OCI-M1 (cell line): ENCODE measurements at places on chromosomes 2 and 18.
A peak's percentile ranks its signal among the peaks of the same experiment; 100 is the strongest.

- DNase-seq = no peak
Observed at GRCh38 chr2:231161252-231161839, 36.5 kb upstream of the HTR2B start.

DNA sequence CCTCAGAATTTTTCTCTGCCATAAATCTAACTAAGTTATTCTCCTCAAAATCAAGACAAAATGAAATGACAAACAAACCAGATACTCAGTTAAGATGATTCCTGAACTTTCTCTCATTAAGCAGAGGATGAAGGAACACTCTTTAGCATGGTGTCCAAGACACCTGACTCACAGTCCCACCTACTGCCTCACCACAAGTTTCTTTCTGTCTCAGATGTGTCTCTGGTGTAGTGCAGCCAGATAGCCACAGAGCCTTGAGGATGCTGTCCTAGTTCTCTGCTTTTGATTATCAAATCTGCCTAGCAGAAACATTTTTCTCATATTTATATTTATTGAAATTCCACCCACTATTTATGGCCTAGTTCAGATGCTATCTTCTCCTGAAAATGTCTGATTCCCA is 103.6 kb upstream of the TMEM200C start:
- DNase-seq = no peak

- DNase-seq = no peak
Observed at GRCh38 chr18:39208729-39209128, 1643.1 kb upstream of the CELF4 start.

- DNase-seq = no peak
Observed at GRCh38 chr2:47006374-47007222, 91.0 kb upstream of the MCFD2 start.

DNA sequence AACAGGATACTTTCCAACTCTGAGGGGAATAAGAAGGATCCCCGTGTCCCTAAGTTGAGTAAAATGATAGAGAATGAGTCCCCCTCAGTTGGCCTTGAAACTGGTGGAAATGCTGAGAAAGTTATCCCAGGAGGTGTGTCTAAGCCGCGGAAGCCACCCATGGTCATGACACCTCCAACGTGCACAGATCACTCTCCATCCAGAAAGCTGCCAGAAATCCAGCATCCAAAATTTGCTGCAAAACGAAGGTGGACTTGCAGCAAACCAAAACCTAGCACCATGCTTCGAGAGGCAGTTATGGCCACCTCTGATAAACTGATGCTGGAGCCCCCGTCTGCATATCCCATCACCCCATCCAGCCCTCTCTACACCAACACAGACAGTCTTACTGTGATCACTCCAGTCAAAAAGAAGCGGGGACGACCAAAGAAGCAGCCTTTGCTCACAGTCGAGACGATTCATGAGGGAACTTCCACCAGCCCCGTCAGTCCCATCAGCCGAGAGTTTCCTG is 270.1 kb downstream of the SETBP1 start:
- DNase-seq = no peak

DNA sequence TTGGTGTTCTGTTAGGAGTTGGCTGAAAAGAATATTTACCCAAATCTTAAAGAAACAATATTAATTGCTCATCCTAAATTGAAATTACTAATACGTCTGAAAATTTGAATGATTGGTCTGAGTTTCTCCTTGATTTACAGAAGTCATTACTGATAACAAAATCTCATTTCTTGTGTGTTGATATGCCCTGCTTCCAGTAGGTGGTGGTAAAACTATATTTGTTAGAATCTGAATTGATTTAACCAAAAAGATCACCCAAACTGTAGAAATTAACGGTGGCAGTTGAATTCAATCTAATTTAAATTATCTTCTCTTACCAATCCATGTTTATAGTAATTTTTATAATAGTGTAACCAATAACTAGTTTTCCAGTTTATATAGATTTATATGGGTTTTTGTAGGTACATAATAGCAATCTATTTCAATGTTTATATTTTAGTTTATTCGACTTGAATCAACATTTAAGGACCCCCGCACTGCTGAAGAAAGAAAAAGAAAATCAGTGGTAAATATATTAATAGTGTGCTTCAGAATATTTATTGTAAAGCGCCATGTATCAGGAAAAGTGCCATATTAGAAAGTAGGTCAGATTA is 38.3 kb downstream of the PAPOLG start:
- peak; percentile 69 for DNase-seq

- no peak for DNase-seq
Observed at GRCh38 chr2:54960164-54960563, 90.1 kb downstream of the RTN4 start.

GRCh38 chr2:173235947-173236803 is 118.5 kb upstream of the CDCA7 start:
- no peak for DNase-seq

GRCh38 chr2:206556357-206556949 is 85.8 kb upstream of the FAM237A start:
- DNase-seq = peak; percentile 79
